ENCODE measurements at places on chromosomes 3 and 15.

DNA sequence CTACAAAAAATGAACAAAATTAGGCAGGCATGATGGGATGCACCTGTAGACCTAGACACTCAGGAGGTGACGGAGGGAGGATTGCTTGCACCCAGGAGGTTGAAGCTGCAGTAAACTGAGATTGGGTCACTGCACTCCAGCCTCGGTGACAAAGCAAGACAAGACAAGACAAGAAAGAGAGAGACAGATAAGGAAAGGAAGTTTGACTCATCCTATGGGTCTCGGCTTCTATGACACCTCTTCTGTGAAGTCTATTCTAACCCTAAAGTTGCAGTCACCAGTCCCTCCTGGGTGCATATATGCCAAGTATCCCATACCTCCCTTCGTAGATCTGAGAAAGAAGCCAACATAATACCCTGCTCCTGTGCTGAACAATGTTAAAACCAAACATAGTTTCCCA, 7.9 kb upstream of the ZMAT3 start:
- DNase-seq, result no peak

DNA sequence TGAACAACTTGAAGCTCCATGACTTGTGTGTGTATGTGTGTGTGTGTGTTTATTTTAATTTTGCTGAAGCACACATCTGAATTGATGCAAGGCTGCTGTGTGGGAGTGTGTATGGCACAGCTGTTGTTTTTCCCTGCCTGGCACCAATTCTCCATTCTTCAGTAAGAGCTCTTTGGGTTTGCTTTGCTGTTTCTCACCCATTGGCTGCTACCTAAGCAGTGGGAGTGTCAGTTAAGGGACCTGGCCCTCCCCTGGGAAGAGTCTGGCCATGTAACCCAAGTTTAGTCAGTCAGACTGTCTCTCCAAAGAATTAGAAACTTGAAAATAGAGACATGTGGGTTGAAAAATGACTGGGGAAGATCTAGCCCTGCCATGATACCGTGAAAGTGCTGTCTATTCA, 126.2 kb upstream of the SYNPR start:
- no peak for DNase-seq

GRCh38 chr3:42655980-42656679, 2.6 kb downstream of the ZBTB47 start:
- DNase-seq, result no peak

GRCh38 chr3:66181764-66182163, 39.0 kb upstream of the SLC25A26 start:
- no peak for DNase-seq

DNA sequence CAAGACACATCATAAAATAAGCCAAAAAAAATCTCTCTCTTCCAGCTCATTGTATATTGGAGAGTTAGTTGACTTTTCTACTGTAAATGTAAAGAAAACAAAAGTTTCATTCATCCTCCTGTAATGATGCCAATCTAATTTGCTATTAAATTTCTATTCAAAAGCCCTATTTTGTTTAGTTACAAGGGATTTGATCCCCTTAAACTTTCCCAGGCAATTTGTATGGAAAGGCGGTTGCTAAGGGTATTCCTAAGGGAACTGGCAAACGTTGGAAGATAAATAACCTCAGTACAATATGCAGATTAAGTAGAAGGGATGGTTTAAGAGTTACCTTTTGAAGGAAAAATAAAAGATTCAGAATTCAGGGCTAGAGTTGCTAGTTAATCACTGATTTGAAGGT, 352.7 kb downstream of the TIGIT start:
- DNase-seq, result no peak

GRCh38 chr3:42590989-42591756, 513 bp downstream of the SS18L2 start:
- DNase-seq, result no peak

- no peak for DNase-seq
Observed at GRCh38 chr3:195063581-195064193, 207.3 kb downstream of the XXYLT1 start.

DNA sequence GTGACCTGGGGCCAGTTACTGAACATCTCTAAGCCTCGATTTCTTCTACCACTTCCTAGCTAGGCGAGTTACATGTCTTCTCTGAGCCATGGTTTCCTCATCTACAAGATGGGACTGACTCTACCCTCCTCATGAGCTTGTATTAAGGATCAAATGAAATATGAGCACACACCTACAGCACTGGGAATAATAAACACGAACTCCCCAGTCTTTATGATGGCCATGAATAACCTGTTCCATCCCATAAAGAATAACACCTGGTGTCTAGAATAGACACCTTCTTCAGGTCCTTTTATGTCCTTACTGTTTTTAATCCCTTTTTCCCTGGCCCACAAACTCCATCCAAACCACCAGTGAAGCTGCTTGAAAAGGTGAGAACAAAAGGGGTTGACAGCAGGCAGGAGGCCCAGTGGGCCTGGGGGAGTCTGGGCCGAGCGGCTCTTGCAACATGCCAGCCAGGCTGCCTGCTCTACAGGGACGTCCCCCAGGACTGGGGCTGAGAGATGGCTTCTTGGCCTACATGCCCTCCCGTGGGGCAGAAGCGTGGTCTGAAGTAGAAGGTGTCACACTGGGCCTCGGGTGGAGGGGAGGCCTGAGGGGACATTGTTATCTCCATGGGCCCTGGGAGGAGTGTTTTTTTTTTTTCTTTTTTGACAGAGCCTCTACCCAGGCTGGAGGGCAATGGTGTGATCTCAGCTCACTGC, 178.2 kb downstream of the RAB11A start:
- no peak for DNase-seq

DNA sequence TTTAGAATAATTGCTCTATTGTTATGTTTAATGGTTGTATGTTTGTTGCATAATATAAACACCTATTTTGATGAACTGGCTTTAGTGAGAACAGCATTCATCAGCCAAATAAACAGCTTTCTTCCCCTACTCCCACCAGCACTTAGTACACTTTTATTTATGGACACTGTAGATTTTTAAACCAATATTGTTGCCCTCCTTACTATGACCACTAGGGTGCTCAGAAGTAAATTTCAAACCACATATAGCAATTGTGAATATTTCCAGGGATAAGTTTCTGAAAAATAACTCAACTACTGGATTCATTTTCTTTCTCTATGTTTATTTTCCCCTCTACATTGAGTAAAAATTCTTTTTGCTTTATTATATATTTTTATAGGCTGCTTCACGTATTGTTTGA, 84.7 kb upstream of the PTX3 start:
- no peak for DNase-seq

GRCh38 chr15:62850318-62850717, 192.2 kb upstream of the TPM1 start:
- DNase-seq, result no peak

DNA sequence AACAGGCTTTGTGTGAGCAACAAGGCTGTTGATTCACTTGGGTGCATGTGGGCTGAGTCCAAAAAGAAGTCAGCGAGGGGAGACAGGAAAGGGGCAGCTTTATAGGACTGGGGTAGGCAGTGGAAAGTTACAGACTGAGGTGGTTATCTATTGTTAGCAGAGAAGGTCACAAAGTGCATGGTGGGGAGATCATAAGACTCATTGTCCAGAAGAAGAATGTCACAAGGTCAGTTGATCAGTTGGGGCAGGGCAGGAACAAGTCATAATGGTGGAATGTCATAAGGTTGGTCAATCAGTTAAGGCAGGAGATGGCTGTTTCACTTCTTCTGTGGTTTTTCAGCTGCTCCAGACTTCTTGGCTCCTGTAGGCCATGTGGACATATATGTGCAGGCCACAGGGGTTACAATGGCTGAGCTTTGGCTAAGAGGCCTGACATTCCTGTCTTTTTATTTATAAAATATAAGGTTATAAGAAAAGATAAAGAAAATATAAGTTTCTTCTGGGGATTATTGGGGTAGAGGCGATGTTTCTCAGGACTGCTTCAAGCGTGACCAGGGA, 69.5 kb upstream of the SNTN start:
- no peak for DNase-seq

- DNase-seq, result no peak
Observed at GRCh38 chr3:14588425-14589112, 48.4 kb upstream of the GRIP2 start.

- no peak for DNase-seq
Observed at GRCh38 chr3:194497799-194498575, 11.2 kb upstream of the ATP13A3 start.

DNA sequence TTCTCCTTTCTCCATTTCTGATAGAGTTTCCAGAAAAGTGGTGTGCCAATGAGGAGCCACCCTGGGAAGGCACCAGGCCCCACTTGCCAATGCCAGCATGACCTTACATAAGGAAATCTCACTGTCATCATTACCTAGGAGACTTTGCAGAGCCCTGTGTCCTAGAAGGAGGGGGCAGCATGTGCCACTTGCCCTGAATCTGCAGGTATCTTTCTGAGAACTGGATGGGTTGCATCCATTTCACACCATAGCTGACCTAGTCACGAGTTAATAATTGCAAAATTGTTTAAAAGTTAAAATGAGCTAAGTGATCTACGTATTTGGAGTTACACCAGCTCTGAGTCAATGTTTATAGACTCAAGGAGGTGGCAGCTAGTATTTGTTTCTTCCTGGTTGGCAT, 14.3 kb downstream of the CA12 start:
- DNase-seq, result no peak

- no peak for DNase-seq
Observed at GRCh38 chr3:31165399-31165860, 271.0 kb upstream of the GADL1 start.

- DNase-seq, result no peak
Observed at GRCh38 chr3:176692966-176693785, 504.1 kb downstream of the TBL1XR1 start.

DNA sequence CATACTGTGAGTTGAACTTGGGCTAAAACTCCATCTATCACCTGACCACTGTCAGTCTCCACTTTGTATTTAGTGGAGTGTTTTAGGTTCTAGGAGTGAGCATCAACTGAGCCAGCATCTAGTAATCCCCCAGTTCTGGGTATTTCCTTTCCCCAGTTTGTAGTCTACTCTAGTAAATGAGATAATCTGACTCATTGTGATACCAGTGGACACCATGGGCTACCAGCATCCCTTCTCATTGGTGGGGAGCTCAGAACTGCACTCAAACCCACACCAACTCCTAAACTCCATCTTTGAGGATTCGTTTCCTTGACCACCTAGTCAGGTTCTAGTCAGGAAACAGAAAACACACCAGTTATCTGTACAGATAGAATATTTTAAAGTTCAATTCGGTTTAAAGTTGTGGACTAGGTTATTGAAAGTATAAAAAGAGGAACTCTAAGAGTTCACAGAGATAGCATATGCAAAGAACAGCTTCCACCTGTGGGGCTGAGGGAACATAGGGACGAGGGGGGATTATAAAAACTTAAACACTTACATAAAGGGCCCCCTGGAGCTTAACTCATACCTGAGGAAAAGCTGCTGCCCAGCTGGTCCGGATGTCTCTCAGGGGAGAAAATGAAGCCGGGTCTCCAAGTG, 36.0 kb downstream of the LEO1 start:
- DNase-seq, result no peak

GRCh38 chr15:76840830-76841460, 64.2 kb downstream of the SCAPER start:
- no peak for DNase-seq

DNA sequence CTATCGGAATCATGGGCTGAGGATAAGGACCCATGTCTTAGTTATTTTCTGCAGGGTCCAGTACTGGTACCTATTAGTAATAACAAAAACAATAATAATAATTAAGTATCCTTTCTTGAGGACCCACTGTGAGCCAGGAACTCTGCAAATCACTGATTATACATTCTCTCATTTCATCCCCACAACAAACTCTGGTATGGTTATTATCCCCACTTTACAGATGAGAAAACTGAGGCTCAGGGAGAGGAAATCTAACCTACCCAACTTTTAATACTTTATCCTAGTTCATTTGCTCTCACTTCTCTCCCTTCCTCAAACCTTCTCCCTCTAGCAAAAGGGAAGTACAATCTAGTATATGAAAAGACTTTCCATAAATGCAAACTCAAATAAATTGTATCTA, 528.4 kb upstream of the PROK2 start:
- no peak for DNase-seq

- no peak for DNase-seq
Observed at GRCh38 chr15:74200871-74201419, 1.6 kb downstream of the STRA6 start.

- no peak for DNase-seq
Observed at GRCh38 chr3:119221779-119222320, 18.8 kb downstream of the B4GALT4 start.

GRCh38 chr3:194985031-194985578, 285.9 kb downstream of the XXYLT1 start:
- peak; percentile 69 for DNase-seq

- DNase-seq, result no peak
Observed at GRCh38 chr3:186942168-186942567, 11.8 kb downstream of the ST6GAL1 start.

DNA sequence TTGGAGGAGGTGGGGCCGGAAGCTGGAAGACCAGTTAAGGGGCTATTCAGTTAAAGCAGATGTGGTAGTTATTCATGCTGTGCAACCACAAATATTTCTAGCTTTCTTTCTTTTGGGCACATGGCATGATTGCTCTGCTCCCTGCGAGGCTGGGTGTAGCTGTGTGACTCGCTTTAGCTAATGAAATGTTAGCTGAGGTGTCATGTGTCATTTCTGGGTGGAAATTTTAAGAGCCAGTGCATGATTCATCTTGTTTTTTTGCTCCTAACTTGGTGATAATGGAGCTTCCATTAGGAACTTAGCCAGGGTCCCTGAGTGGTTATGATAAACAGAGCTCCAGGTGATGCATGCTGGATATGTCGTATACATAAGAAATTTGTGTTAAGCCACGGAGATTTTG, 300.6 kb downstream of the SATB1 start:
- DNase-seq, result no peak

- no peak for DNase-seq
Observed at GRCh38 chr15:39486621-39487457, 94.0 kb upstream of the THBS1 start.

DNA sequence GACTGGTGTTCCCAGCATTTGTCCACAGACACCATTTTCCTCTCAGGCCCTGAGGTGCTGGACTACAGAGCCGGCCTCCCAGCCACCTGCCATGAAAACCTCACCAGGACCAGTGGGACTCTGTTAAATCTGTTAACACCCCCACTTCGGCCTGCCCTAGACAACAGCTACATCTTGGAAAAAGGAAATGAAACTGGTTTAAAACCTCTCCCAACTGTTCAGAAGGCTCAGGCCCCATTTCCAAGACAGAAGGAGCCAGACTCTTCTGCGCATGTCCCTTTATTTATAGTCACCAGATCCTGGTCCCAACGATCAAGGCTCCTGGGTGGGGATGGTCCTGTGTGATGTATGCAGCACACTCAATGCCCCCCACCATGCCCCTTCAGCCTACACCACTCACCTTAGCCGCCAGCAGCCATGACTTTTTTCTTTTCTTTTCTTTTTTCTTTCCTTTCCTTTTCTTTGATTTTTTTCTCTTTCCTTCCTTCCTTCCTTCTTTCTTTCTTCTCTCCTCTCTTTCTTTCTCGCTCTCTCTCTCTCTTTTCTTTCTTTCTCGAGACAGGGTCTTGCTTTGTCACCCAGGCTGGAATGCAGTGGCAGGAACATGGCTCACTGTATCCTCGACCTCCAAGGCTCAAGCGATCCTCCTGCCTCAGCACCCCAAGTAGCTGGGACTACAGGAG, 25.5 kb upstream of the FLNB start:
- no peak for DNase-seq
